ENCODE measurements at places on chromosomes 2 and 18.

GRCh38 chr2:29336341-29337241 lies 221.4 kb downstream of the CLIP4 start:
- peak; percentile 26 for DNase-seq

DNA sequence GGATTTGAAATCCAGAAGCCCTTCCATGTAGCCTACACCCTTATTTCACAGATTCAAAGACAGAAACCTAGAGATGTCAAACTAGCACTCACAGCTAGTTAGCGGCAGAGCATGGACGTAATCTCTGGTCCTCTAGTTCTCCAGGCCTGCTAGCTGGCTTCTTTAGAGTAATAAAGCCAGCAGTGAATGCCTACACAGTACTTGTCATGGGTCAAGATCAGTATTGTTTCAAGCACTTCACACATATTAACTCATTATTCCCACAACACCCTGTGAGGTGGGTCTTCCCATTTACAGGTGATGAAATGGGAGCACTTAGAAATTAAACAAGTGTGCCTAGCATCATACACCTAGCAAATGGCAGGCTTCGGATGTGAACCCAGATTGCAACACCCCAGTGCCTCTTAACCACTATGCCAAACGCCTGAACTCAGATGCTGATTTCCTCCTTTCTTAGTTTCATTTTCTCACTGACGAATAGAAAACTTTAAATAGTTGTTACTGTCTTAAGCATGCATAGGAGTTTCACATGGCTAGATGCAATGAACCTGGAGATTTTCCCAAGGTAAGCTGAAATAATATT lies 14.5 kb upstream of the ZBTB14 start:
- DNase-seq, result no peak

- DNase-seq, result no peak
Measured at GRCh38 chr2:11100130-11100529, 55.1 kb upstream of the SLC66A3 start.

DNA sequence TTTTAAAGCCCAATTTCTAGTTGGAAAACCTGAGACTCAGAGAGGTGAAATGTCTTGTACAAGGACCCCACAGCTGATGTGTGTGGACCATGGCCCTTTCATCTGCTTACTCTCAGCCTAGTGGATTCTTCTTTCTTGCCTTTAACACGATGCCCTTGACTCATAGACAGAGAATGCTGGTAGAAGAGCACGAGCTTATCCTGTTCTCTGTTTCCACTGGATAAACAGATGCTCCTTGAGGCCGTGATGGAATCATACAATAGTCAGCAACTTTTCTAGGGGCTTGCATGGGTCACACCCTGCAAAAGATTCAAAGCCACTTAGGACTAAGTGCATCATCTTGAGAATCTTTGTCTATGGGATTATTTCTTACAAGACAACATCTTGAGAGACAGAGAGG lies 50.9 kb downstream of the MYCN start:
- no peak for DNase-seq

DNA sequence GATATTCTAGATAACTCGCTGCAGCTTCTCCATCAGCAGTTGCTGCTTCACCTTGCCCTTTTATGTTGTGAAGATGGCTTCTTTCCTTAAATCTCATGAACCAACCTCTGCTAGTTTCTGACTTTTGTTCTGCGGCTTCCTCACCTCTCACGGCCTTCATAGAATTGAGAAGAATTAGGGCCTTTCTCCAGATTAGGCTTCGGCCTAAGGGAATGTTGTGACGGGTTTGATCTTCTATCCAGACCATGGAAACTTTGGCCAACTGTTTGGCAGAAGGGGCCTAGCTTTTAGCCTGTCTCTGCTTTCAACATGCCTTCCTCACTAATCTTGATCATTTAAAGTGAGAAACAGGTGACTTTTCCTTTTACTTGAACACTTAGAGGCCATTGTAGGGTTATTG lies 199.9 kb downstream of the CYP26B1 start:
- no peak for DNase-seq

- no peak for DNase-seq
Measured at GRCh38 chr2:233756429-233757081, 3.5 kb upstream of the UGT1A1 start.

DNA sequence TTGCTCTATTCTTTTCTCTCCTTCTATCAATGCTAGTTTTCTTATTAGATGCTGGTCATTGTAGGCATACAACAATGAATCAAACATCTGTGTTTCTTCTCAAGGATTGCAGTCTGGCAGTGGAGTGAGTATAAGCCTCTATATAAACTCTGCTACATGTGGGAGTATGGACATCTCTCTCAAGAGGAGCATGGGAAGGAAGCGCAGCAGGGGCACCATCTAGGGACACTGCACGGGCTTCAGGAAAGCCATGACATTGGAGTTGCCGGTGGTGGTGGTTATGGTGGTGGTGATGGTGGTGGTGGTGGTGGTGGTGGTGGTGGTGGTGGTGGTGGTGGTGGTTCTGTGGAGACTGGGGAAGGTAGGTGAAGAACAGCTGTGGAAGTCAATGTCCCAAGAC lies 462.6 kb downstream of the RNF144A start:
- DNase-seq, result no peak

DNA sequence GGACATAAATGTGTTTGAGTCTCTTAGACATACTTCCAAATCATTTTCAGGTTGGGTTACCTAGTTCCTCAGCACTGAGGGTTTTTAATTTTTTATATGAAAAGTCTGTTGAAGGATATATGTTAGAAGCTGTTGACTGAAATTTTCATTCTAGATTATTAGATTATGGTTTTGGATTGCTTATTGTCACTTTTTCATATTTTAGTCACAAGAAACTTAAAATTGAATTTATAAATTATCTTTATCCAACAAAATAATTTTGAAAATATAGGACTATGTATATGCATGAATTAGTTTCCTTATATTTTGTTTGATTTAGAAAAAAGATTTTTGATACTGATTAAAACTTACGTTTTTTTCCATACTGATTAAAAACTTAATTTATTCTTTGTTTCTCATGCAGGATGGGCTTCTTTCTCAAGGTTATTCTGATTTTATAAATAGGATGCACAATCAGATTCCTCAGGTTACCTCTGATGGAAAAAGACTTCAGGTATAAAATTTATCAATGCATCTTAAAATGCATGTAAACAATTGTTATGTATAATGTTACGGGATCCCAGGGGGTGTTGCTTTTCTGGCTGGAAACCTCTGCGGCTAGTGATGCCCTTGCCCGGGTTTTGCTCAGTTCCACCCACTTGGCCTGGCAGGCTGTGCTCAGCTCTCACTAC lies 26.2 kb downstream of the DDX1 start:
- DNase-seq, result no peak

GRCh38 chr2:153536115-153536514 lies 57.6 kb upstream of the RPRM start:
- no peak for DNase-seq

DNA sequence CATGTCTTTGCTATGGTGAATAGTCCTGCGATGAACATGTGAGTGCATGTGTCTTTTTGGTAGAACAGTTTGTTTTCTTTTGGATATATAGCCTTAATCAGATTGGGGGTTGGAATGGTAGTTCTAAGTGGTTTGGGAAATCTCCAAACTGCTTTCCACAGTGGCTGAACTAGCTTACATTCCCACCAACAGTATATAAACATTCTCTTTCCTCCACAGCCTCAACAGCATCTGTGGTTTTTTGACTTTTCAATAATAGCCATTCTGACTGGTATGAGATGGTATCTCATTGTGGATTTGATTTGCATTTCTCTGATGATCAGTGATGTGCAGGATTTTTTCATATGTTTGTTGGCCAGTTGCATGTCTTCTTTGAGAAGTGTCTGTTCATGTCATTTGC lies 112.2 kb upstream of the SESTD1 start:
- DNase-seq, result no peak

DNA sequence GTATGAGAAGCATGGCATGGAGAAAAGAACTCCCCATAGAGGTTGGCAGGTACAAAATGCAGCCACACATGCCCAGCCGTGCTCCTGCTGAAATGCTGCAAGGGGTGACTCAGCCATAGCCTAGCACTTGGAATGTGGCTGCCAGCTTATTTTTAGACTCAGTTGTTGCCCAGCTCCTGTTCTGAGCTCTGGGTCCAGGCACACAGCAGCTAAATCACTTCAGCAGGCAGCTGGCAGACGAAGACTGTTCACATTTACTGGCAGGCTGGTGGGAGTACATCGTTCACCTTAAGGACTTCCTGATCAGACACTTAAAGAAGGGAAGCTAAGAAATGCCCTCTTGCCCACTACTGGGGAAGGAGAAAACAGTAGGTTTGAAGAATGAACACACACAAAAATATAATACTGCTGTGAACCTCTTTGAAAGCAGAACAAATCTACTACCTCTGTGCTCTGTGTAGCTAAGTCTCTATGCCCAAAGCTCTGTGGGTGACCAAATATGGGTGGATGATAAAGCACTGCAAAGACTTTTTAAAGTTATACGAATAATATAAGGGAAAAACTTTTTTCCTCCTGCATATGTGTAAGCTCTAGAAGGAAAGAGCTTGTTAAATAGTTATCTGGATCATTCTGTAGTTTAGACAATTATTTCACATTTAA lies 146.1 kb downstream of the LNPK start:
- peak; percentile 76 for DNase-seq

DNA sequence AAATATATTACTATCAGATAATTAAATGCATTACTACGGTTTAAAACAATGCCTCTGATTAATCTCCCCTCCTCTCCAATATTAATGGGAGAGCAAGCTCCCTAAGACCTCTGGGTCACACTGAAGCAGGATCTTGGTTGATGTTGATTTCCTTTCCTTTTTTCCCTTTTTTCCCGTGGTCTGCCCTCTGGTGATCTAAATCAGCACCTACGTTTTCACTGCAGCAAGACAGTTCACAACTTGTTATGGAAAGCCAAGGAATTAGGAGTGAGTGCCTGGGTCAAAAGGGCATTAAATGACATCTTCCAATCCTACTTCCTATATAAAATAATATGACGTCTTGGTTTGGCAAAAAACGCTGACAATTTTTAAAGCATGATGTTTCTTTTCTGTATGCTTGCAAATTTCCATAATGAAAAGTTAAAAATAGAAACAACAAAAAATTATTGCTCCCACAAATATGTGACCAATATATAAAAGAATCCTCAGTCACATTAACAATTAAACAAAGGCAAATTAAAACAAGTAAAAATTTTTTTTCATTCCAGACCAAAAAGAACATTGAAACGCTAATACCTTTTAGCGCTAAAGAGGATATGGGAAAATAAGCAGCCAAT lies 7.9 kb upstream of the CFAP36 start:
- peak; percentile 24 for DNase-seq

DNA sequence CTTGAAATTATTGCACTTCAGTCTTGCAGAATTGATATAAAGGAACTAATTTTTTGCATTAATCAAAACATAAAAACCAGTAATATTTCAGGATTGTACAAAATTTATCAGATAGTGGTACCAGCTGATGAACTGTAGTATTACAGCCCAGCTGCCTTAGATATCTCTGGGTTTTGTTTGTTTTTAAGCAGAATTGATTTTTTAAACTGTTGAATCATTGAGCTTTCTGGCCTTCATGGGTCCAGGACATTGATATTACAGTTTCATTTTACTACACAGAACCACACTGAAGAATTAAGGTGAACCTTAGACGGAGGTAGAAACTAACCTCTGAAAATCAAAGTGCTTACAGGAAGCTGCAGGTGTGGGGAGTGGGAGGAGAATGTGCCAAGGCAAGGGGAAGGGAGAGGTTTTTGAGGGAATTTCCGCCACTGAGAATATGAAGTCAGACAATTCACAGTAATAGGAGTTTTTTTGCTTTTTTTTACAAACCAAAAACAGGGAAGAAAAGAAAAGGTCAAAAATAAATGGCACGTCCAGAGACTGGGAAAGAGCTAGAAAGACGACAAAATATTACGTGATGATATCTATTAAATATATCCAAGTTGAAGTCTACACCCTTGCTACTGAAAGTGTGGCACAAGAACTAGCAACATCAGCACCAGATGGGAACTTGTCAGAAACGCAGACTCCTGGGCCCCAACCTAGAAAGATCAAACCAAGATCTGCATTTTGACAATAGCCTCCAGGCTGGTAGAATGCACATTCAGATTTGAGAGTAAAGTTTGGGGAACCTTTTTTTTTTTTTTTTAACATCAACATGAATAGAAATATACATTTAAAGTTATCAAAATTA lies 40.8 kb upstream of the SPAG16 start:
- DNase-seq, result no peak

- no peak for DNase-seq
Measured at GRCh38 chr2:237153181-237153580, 67.5 kb downstream of the COPS8 start.

- DNase-seq, result no peak
Measured at GRCh38 chr2:149218497-149218896, 111.9 kb upstream of the LYPD6 start.

- no peak for DNase-seq
Measured at GRCh38 chr18:21534327-21534726, 66.2 kb downstream of the ESCO1 start.

DNA sequence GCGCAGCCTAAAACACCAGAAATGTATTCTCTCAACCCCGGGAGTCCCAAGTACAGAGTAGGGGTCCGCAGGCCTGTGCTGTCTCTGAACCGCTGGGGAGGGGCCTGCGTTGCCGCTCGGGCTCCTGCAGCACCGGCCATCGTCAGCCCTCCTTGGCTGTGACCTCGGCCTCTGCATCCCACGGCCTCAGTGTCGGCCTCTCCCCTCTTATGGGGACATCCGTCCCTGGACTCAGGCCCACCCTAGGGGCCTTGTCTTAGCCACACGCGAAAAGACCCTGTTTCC lies 50.5 kb downstream of the KCNG2 start:
- no peak for DNase-seq

DNA sequence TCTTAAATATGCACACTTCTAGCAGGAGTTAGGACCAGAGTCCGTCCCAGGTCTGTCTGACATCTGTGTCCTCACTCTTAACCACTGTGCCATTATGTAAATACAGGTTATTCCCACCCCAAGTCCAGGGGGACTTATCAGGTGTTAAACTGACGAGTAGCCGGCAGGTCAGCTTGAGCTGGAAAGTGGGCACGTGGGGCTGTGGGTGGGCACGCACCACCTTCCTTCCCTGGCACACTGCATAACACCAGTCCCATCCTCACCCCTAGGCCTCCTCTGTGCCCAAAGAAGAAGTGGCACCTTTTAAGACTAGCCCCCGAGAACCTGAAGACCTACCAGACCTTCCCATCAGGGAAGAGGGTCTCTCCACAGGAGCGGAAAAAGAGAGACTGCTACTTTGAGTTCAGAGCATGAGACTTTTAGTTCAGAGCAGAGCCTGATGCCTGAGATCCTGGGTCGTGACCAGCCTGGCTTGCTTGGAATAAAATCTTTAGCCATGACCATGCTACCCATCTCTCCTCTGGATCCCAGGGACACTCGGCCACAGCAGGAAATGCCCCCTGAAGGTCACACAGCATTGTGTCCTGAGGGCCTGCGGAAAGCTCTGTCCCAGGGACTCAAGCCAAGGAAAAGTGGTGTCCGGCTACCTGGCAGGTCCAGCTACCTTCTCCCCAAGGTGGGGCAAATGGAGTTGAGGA lies 62.0 kb downstream of the CIB4 start:
- peak; percentile 1 for DNase-seq

GRCh38 chr2:47334356-47335136 lies 68.4 kb upstream of the MSH2 start:
- no peak for DNase-seq

- no peak for DNase-seq
Measured at GRCh38 chr2:105055613-105056012, 17.7 kb downstream of the MRPS9 start.

GRCh38 chr2:224813578-224813977 lies 97.4 kb upstream of the CCDC195 start:
- no peak for DNase-seq

Measured in femur (tissue), 1 donor.